ENCODE measurements at places on chromosomes 7 and 10. TPM values are rescaled to one million over a fixed set of nuclear protein-coding genes. Genes with fewer than 3 reads are reported as not detected.

Gene CDCA7L
- total RNA-seq: 35.1 TPM

Gene SAP25
- total RNA-seq: 23.4 TPM

Gene RAPGEF5
- total RNA-seq: 0.72 TPM

Gene TYW1B
- 4.7 TPM for total RNA-seq

Gene PIP
- total RNA-seq: not detected

Gene ZNF655
- 87.8 TPM for total RNA-seq

Gene DNAH11
- not detected for total RNA-seq

Gene WEE2
- total RNA-seq: not detected

- H3K4me1 ChIP-seq: peaks cover 28% of the 10 kb centered on the region
- H3K4me3 ChIP-seq: no peak overlapping the region
Measured at GRCh38 chr10:132165416-132165980, 21.2 kb upstream of the DPYSL4 start.

- no peak for DNase-seq
- H3K27me3 ChIP-seq: no peaks in the 10 kb centered on the region
- H3K4me1 ChIP-seq: peaks cover 49% of the 10 kb centered on the region
- no peak overlapping the region for H3K27ac ChIP-seq
Measured at GRCh38 chr10:44963772-44964633, 4.4 kb downstream of the RASSF4 start.

GRCh38 chr10:34184939-34185386 lies 630.1 kb downstream of the PARD3 start:
- no peak for DNase-seq
- peaks cover 6% of the 10 kb centered on the region for H3K27me3 ChIP-seq
- no peak overlapping the region for H3K4me3 ChIP-seq
- H3K36me3 ChIP-seq: no peaks in the 10 kb centered on the region

GRCh38 chr7:80210400-80210799 lies 75.8 kb downstream of the GNAI1 start:
- no peak overlapping the region for H3K4me3 ChIP-seq
- no peak overlapping the region for H3K27ac ChIP-seq
- DNase-seq: no peak
- no peaks in the 10 kb centered on the region for H3K36me3 ChIP-seq
- H3K4me1 ChIP-seq: no peaks in the 10 kb centered on the region

DNA sequence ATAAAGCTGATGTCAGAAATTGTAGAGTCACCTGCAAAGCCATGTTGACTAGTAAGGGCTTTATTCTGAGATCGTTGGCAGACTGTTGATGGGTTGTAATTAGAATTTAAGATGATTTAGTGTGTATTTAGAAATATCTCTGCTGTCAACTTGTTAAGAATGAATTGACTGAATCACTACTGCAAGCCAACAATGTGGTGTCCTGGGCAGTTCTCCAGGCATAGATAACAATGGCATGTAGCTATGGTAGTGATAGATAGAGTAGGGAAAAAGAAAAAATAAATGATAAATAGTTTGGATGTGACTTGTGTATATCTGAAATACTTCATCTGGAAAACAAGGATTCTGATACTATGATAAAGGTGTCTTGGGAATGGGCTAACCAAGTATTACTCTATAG lies 640.2 kb downstream of the ARL4A start:
- DNase-seq: no peak
- no peaks in the 10 kb centered on the region for H3K4me1 ChIP-seq
- H3K27ac ChIP-seq: no peak overlapping the region
- no peaks in the 10 kb centered on the region for H3K27me3 ChIP-seq
- no peaks in the 10 kb centered on the region for H3K36me3 ChIP-seq

GRCh38 chr10:11921800-11922392 lies 98.7 kb downstream of the PROSER2 start:
- H3K27me3 ChIP-seq: no peaks in the 10 kb centered on the region
- H3K36me3 ChIP-seq: peaks cover 32% of the 10 kb centered on the region
- H3K27ac ChIP-seq: no peak overlapping the region
- no peak overlapping the region for H3K4me3 ChIP-seq
- DNase-seq: no peak
- H3K4me1 ChIP-seq: no peaks in the 10 kb centered on the region

DNA sequence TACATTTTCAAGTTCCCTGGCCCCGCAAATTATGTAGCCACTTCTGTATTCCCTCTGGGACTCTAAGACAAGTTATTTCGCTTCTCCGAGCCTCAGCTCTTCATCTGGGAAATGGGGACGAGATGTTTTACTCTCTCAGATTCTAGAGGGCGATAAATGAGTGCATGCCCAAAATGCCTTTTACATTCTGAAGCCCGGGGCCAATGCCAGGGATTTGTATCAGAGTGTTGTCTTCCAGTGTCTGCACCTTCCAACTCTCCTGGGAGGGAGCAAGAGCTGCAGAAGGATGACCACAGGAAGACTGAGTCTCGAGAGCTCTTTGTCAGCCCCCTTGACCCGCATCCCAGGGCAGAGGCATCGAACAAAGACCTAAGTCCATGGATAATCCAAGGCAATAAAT lies 39.9 kb downstream of the BUB3 start:
- no peak for DNase-seq
- no peak overlapping the region for H3K27ac ChIP-seq

DNA sequence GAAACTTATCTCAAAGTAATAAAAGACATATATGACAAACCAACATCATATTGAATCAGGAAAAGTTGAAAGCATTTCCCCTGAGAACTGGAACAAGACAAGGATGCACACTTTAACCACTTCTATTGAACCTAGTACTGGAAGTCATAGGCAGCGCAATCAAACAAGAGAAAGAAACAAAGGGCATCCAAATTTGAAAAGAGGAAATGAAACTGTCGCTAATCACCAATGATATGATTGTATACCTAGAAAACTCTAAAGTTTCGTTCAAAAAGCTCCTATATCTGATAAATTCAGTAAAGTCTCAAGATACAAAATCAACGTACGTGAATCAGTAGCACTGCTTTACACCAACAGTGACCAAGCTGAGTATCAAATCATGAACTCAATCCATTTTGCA lies 137.7 kb upstream of the TEX47 start:
- no peak for DNase-seq
- no peaks in the 10 kb centered on the region for H3K4me1 ChIP-seq
- no peaks in the 10 kb centered on the region for H3K36me3 ChIP-seq
- H3K4me3 ChIP-seq: no peak overlapping the region
- H3K27me3 ChIP-seq: peaks cover 11% of the 10 kb centered on the region

- H3K36me3 ChIP-seq: no peaks in the 10 kb centered on the region
- H3K4me1 ChIP-seq: peaks cover 48% of the 10 kb centered on the region
- DNase-seq: no peak
Measured at GRCh38 chr10:5284311-5285057, 80.3 kb upstream of the UCN3 start.

DNA sequence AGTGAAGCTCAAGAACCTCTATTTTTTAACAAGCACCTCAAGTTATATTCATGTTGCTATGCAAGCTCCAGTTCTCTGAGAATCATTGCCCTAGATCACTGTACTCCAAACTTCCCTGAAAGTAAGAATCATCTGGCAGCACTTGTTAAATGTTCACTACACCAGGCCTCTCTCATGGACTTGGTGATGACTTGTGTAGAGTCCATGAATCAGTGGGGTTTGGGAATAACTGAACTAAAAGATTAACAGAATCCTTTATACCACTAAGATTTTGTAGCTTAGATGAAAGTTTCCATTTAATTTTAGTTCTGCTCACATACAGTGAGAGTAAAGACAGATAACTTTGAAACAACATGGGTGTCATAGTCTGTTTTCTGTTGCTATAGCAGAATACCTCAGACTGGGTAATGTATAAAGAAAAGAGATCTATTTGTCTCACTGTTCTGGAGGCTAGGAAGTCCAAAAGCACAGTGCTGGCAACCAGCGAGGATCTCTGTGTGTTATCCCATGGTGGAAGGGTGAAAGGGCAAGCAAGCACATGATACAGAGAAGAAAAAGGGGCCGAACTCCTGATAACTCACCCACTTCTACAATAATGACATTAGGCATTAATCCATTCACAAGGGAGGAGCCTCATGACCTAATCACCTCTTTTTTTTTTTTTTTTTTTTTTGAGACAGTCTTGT lies 27.9 kb upstream of the AOAH start:
- H3K27ac ChIP-seq: no peak overlapping the region
- DNase-seq: no peak
- H3K27me3 ChIP-seq: peaks cover 14% of the 10 kb centered on the region

- H3K27me3 ChIP-seq: peaks cover 16% of the 10 kb centered on the region
- no peaks in the 10 kb centered on the region for H3K36me3 ChIP-seq
- no peak overlapping the region for H3K27ac ChIP-seq
- no peak for DNase-seq
- H3K4me1 ChIP-seq: no peaks in the 10 kb centered on the region
- H3K4me3 ChIP-seq: no peak overlapping the region
Measured at GRCh38 chr7:45679516-45679915, 105.3 kb downstream of the ADCY1 start.

- H3K4me1 ChIP-seq: no peaks in the 10 kb centered on the region
- no peak overlapping the region for H3K4me3 ChIP-seq
Measured at GRCh38 chr7:39300276-39300675, 265.9 kb upstream of the YAE1 start.

DNA sequence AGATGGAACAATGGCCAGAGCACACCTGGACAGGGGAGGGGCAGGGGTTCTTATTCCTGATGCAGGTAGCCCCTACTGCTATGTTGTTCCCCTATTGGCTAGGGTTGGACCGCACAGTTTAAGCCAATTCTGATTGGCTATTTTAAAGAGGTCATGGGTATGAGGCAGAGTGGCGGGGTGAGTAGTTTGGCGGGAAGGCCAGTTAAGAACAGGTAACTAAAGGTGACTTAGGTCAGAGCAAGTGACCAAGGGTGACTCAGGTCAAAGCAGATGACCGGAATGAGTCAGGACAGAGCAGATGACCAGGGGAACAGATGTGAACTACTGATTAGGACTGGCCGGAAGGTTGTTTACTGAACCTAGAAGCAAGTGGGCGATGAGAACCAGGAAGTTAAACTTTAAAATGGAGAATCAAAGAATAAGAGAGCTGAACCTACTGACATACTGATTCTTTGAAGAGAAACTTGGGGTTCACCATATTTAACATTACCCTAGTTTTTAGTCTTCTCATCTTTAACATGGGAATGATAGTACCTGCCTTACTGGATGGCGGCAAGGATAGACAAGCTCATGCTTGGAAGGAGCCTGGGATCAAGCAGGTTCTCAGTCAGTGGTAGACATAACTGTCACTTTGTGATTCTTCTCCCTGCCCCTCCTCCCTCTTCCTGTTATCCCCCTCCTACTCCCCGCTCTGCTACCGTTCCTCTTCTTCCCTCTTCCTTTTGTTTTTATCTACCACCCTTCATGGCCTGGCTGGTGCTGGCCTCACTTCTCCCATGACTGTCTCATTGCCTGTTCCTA lies 55.0 kb downstream of the CCNY start:
- no peak for DNase-seq
- H3K4me1 ChIP-seq: peaks cover 54% of the 10 kb centered on the region
- H3K36me3 ChIP-seq: peaks cover 22% of the 10 kb centered on the region
- no peak overlapping the region for H3K27ac ChIP-seq
- H3K4me3 ChIP-seq: no peak overlapping the region

- no peaks in the 10 kb centered on the region for H3K36me3 ChIP-seq
- H3K27ac ChIP-seq: no peak overlapping the region
- peaks cover 29% of the 10 kb centered on the region for H3K27me3 ChIP-seq
- no peaks in the 10 kb centered on the region for H3K4me1 ChIP-seq
- no peak for DNase-seq
Measured at GRCh38 chr7:94434042-94434441, 39.3 kb downstream of the COL1A2 start.

DNA sequence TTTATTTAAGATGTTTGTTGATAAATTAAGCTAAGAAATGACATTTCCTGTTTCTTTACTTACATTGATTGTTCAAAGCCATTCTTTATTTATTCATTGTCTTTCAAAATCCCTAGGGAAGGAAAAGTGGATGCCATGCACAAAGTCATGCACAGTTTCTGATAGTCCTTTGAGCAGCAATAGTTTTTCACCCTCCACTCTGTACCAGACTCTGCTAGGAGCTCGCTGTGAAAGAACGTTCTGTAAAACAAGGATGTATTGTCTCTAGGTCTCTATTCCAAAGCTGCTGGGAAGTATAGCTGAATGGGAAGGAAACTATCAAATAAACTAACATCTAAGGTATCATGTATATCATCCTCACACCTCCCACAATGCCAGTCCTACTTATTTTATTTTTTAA lies 7.8 kb upstream of the NOC3L start:
- peaks cover 52% of the 10 kb centered on the region for H3K27me3 ChIP-seq
- H3K4me3 ChIP-seq: no peak overlapping the region
- no peaks in the 10 kb centered on the region for H3K4me1 ChIP-seq

DNA sequence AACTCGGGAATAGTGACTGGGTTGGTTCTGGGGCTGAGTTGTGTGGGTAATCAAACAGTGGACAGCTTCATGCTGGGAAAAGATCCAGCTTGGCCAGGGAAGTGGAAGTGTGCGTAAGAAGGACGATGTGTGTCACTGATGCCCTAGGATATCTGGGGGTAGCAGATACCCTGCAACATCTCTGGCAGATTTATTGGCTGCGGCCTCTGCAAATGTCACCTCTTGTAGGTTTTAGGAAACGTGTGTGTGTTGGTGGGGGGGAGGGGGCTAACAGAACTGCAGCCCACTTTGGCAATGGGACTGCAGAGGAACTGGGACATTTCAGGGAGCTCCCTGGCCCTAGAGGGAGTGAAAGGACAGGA lies 965 bp upstream of the AGAP3 start:
- peak overlapping the region; percentile 72 for H3K4me3 ChIP-seq
- no peaks in the 10 kb centered on the region for H3K36me3 ChIP-seq
- no peak overlapping the region for H3K27ac ChIP-seq
- peaks cover 15% of the 10 kb centered on the region for H3K27me3 ChIP-seq
- peaks cover 43% of the 10 kb centered on the region for H3K4me1 ChIP-seq

DNA sequence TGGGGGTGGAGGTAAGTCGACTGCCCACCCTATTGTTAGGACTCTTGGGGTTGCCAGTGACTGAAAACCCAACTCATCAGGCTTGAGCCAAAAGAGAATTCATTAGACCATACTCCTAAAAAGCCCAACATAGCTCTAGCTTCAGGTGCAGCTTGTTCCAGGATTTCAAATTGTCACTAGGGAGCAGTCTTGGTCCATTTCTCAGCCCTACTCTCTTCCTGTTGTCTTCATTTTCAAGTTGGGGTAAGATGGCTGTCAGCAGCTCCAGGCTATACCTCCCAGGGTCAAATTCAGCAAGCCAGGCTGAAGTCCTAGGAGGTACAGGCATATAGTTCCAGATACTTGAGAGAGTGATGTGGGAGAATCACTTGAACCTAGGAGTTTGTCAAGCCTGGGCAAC lies 14.9 kb upstream of the COL13A1 start:
- H3K4me3 ChIP-seq: no peak overlapping the region
- no peaks in the 10 kb centered on the region for H3K4me1 ChIP-seq

GRCh38 chr7:54330216-54330800 lies 211.9 kb upstream of the VSTM2A start:
- H3K4me3 ChIP-seq: no peak overlapping the region
- DNase-seq: no peak
- H3K27ac ChIP-seq: no peak overlapping the region
- no peaks in the 10 kb centered on the region for H3K36me3 ChIP-seq
- H3K4me1 ChIP-seq: no peaks in the 10 kb centered on the region
